ENCODE measurements at places on chromosomes 7 and 10.

DNA sequence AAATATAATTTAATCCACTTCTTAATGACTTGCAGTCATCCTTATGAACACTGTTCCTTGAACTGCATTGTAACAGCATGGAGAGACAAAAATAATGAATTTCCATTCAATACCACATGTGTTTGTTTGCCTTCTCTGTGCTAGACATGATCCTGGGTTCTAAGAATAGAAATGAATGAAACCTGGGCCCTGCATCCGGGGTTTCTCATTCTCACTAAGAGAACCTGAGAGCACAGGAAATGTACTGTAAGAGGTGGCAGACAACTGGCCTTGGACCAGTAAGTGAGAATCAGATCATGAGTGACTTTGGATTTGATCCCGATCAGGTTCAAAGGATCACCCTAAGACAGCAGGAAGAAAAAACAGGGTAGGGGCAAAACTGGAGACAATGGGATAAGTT lies 37.2 kb upstream of the CUL1 start:
- no peak for DNase-seq

- no peak for DNase-seq
Observed at GRCh38 chr7:103346396-103346795, 1.0 kb upstream of the PSMC2 start.

DNA sequence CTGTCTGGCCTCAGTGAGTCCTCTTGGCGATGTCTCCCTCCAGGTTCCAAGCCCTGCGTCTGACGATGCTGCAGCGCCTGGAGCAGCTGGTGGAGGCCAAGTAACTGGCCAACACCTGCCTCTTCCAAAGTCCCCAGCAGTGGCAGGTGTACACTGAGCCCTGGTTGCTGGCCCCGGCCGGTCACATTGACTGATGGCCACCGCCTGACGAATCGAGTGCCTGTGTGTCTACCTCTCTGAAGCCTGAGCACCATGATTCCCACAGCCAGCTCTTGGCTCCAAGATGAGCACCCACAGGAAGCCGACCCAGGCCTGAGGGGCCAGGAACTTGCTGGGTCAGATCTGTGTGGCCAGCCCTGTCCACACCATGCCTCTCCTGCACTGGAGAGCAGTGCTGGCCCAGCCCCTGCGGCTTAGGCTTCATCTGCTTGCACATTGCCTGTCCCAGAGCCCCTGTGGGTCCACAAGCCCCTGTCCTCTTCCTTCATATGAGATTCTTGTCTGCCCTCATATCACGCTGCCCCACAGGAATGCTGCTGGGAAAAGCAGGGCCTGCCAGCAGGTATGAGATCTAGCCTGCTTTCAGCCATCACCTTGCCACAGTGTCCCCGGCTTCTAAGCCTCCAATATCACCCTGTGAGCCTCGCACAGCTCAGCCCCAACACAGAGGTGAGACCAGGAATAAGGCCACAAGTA lies 7.3 kb upstream of the ZNF22 start:
- no peak for DNase-seq

DNA sequence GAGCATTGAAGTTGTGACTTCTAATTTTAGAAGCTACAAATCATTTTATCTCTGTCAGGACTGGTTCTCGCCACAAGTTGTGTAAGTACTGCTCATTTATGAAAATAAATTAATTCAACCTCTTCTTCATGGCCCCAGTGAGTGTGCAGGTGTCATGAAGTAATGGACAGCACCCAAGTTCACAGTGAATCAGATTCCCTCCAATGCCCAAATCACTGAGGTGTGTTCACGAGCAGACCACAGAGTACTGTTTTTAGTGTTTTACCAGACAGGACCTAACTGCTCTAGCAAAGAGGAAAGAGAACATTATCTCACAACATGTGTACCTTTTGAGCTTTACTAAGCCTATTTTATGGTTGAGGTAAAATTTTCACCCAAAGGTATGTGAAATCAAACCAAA lies 980.0 kb downstream of the CNTNAP2 start:
- DNase-seq = no peak

DNA sequence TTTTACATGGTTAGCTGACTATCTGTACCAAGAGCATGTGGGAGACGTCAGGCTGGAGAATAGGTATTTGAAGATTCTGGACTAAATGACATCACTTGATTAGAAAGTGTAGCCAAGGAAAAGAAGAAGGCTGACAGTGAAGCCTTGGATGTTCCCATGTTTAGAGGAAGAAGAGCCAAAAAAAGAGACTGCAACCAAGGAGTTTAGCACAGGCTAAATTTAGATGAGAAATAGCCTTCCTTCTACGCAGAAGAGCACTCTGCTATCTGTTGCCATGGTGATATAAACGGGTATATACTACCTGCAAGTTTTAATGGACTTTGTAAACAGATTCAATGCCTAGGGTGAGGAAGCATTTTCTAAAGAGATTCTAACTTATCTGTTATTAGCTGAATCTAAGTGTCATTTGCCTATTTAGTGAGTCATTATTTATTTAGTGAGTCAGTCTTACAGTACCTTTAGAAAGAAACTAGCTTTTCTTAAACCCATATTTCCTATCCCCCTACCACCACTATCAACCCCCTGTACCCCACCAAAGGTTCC lies 69.8 kb downstream of the CDK6 start:
- DNase-seq = no peak

GRCh38 chr10:93553482-93554315 lies 12.8 kb upstream of the FFAR4 start:
- DNase-seq = no peak

DNA sequence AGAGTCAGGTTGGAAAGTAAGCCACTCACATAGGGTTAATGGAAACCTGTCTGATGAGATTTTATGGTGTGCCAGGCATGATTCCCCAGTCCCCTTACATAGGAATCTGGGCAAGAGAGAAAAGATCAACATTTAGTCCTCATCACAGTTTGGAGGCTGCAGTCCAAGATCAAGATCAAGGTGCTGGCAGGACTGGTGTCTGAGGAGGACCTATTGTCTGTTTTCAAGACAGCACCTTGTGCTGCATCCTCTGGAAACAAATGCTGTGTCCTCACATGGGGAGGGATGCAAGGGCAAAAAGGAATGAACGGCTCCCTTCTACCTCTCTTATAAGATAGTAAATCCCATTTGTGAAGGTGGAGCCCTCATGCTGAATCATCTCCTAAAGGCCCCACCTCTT lies 244.8 kb upstream of the GALNT17 start:
- DNase-seq = no peak

DNA sequence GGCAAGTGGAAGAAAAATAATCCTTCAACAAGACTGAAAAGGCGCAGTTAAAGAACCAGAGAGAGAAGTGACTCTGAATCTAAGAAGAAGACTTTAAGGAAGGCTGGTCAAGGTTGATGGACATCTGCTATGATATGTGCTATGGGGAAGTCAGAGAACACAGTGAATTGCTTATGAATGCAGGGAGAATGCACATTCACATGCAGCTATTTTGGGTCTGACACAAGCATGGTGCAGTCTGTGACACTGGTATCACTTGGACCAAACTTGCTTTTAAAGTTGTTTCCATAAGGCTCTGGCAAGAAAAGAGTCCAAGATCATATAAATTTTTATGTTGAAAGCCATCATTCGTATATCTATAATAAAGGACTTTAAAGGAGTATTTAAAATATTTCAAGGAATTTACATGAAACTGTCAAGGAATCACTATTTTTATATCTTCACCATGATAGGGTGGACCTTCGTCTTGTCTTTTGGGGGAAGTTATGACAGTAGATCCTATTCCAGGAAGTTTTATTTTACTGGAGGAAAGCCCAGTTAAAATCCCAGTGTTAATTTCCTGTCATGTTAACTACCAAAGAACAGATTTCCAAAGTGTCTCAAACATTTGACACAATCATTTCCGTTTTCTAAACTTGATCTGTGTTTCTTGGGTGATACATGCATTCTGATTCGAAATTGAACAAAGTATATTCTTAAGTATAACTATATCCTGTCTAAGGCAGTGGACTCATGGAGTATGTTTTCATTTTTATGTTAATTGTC lies 239.6 kb downstream of the SDK1 start:
- no peak for DNase-seq
